ENCODE measurements at places on chromosomes 7 and 10.

DNA sequence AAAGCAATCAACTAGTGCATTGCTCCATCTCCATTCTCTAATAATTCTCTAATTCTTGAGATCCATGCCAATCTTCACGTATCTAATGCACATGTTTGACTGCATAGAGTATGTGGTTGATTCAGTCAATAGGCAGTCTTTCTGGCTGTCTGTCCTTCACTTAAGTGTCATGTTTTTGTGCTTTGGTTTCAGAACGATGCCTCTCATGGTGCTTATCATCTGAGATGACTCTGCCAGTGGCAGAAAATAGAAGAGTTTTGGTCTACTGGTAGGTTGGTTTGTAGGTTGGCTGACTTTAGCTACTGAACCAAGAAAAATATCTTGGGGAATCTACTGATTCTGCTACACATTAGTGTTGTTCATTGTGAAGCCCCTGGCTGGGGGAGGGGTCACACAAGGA lies 364.2 kb downstream of the SFMBT2 start:
- DNase-seq: no peak

DNA sequence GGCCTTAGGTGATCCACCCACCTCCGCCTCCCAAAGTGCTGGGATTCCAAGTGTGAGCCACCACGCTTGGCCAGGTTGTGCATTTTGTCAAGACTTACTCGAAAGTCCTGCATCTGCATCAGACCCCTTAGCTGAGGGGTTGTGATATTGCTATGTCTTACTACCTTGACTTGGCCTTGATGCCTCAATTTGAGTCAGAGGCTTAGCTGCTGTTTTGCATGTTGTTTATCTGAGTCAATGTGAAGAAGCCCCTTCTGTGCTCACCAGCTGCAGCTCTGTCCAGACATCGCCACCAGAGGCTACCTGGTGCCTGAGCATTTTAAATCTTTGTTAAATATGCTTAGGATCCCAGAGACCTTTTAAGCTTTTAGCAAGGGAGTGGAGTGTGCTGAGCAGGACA lies 18.1 kb downstream of the UBE2D4 start:
- no peak for DNase-seq

DNA sequence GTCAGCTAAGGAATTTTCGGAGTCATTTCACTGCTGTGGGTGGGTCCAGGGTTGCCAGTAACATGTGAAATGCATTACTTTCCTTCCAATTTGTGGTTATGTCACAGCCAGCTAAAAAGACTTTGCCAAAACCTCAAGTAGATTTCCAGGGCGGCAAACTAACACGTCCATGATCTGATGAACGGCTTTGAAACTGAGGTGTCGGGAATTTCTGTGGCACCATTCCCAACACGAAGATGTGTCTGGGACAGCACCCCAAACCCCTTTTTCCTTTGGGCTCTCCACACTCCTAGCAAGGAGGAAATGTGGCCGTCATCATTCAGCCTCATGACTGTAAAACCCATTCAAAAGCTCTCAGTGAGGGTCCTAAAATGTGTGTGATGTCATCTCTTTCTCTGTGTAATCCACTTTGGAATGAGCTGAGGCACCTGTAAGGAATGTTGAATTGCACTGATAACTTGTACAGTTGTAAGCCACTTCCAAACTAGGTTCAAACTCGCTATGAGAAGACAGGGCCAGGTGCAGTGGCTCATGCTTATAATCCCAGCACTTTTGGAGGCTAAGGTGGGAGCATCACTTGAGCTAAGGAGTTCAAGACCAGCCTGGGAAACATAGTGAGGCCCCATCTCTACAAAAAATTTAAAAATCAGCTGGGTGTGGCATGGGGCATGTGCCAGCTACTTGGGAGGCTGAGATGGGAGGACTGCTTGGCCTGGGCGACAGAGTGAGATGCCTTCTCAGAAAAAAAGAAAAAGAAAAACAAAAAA lies 146.1 kb upstream of the FRMD4A start:
- DNase-seq: no peak

DNA sequence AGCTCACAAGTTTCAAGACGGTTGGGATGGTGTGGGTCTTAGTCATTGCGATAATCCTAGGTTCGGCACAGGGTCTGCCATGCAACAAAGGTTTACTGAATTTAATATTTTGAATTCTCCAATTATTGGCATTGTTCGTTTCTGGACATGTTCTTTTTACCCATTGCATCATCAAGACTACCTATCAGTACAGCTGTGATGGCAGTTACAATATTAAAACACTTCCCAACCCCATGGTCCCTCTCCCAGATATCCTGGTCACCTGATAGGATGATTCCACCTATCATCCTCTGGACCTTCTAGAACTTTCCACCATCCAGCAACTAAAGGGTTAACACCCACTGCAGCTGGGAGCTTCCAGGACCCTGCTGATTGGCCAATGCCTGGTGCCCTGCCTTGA lies 377.8 kb upstream of the PRKCQ start:
- DNase-seq: no peak

- no peak for DNase-seq
Observed at GRCh38 chr10:2949948-2950354, 117.4 kb upstream of the PFKP start.

DNA sequence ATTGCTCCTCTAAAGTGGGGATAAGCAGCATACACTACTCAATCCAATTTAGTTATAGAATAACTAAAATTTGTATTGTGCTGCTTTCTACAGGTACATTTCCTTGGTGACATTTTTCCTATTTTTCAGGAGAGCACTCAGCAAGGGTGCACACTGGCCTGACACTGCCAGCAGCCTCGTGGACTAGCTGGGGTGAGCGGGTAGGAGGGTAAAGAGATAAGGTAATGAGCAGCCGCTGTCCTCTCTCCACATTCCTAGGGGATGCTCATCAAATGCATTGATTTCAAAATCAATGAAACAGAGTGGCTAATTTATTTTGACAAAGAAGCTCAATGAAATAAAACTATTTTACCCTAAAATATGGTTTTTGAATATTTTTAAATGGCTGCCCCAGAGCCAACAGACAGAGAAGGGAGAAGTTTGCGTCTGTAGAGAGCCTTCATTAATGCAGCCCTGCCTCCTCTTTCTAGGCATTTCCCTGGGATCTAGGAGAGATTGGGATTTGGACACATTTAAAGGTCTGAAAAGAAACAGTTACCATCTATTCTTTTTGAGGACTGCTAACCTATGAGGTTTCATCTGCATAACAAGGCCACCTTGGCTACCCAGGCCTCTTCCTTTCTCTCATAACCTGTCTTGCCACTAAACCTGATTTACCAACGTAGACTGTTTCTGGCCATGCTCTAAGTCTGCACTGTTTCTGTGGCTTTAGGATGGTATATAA lies 561.0 kb downstream of the IPMK start:
- no peak for DNase-seq

- DNase-seq: no peak
Observed at GRCh38 chr7:114785496-114785895, 136.4 kb upstream of the MDFIC start.

DNA sequence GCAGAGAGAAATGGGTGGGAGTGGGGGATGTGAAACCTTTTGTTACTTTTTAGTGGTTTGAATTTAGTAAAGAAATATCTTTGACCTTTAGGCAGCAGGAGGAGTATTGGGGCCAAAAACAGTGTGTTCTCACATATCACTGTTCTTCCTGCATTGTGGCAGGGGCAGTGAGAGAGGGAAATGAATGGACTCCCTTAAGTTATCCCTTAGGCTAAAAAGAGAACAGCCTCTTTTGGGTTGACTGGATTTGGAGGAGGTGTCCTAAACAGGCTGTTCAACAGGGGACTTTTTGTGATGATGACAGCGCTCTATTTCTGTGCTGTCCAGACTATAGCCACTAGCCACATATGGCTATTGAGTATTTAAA lies 22.3 kb downstream of the ZNF775 start:
- no peak for DNase-seq

DNA sequence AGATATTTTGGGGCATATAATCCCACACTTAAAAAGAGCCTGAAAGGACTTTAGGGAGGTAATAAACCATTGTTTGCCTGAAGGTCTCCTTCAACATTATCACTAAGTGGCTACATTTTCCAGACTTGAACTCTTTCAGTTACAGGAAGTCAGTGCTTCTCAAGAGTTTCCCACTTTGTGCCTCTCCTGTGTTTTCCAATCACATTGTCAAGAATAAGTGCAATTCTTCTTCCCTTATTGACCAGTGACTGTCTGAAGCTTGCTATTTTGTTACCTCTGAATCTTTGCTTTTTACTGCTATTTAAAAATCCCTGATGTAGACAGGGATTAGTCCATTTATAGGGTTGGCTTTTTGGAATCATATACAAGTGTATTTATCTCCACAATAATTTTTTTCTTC lies 346.7 kb upstream of the ANKRD30A start:
- no peak for DNase-seq

GRCh38 chr7:29337546-29338116 lies 143.1 kb downstream of the CHN2 start:
- no peak for DNase-seq

GRCh38 chr10:97991871-97992270 lies 38.5 kb downstream of the CRTAC1 start:
- DNase-seq: peak; percentile 35

- DNase-seq: peak; percentile 5
Observed at GRCh38 chr7:20401861-20402746, 71.4 kb downstream of the ITGB8 start.
